ENCODE measurements at places on chromosomes 2 and 18.

- no peaks in the 10 kb centered on the region for H3K4me1 ChIP-seq
- H3K27ac ChIP-seq: no peak overlapping the region
- no peaks in the 10 kb centered on the region for H3K27me3 ChIP-seq
- no peak overlapping the region for H3K4me3 ChIP-seq
- no peaks in the 10 kb centered on the region for H3K36me3 ChIP-seq
Measured at GRCh38 chr2:45248214-45248613, 239.0 kb upstream of the SIX2 start.

- no peak overlapping the region for H3K27ac ChIP-seq
- H3K4me3 ChIP-seq: no peak overlapping the region
- DNase-seq: no peak
- no peaks in the 10 kb centered on the region for H3K4me1 ChIP-seq
Measured at GRCh38 chr2:72980535-72981217, 63.4 kb downstream of the EMX1 start.

- no peak overlapping the region for H3K27ac ChIP-seq
- H3K4me3 ChIP-seq: no peak overlapping the region
- no peaks in the 10 kb centered on the region for H3K27me3 ChIP-seq
- no peak for DNase-seq
Measured at GRCh38 chr18:46212398-46212797, 108.2 kb downstream of the HAUS1 start.

DNA sequence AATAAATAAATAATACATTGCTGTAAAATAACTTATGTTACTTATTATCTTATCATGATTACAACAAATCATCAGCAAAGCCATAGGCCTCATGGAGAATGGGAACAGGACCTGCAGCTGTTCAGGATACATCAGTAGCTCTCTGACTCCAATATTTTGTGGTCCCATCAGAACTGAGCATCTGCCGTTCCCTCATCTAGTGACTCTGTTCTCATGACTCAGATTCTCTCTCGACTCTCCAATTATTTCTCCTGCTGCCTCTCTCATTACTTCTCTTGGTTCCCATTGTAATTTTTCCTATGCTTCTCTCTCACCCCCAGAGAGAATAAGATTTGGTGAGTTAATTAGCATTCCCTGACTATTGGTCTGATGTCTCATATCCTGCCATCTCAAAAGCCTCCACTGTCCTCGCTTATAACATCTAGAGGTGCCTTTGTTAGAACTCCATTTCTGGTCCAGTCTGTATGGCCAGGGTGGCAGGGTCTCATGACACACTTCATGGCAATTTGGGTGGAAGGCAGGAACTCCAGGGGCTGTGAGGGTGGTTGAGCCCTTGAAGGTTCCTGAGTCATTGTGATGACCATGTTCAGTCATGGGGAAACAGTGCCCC lies 78.0 kb upstream of the TANC1 start:
- H3K4me3 ChIP-seq: no peak overlapping the region
- no peak for DNase-seq
- no peak overlapping the region for H3K27ac ChIP-seq
- no peaks in the 10 kb centered on the region for H3K27me3 ChIP-seq
- no peaks in the 10 kb centered on the region for H3K4me1 ChIP-seq

DNA sequence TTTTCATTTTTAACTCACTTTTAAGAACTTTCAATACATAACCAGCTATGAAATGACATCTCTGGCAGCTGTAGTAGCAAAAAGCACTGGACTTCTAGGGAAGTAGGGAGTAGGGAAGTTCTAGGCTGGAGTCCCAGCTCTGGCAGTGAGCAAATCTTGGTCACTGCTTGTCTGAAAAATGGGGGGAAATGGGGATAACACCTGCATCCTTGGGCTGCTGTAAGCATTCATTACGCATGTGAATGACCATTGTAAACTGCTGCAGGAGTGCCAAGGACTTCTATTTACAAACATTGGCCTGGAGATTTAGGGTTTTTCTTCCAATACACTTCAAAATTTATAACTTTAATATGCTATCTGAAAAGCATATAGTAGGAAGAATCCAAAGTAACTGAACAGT lies 972 bp upstream of the MPP4 start:
- no peak for DNase-seq
- H3K36me3 ChIP-seq: no peaks in the 10 kb centered on the region
- H3K27me3 ChIP-seq: no peaks in the 10 kb centered on the region
- no peak overlapping the region for H3K27ac ChIP-seq

DNA sequence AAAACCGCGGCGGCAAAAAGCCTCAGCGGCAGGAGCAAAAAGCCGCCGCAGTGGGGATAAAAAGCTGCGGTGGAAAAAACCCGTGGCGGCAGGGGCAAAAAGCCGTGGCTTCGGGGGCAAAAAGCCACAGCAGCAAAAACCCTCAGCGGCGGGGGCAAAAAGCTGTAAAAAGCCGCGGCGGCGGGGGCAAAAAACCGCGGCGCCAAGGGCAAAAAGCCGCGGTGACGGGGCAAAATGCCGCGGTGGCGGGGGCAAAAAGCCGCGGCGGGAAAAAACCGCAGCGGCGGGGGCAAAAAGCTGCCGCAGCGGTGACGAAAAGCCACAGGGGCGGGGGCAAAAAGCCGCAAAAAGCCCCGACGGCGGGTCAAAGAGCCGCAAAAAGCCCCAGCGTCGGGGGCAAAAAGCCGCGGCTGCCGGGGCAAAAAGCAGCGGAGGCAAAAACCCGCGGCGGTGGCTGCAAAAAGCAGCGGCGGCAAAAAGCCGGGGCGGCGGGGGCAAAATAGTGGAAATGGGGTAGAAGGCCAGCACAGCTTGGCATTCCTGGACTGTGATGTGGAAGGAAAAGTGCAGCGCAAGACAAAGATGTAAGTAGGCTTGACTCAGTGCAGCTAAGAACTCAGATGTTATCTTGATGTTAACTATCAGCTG lies 151.8 kb downstream of the ANKRD30BL start:
- no peaks in the 10 kb centered on the region for H3K4me1 ChIP-seq
- no peaks in the 10 kb centered on the region for H3K27me3 ChIP-seq
- no peak overlapping the region for H3K27ac ChIP-seq

- H3K27me3 ChIP-seq: no peaks in the 10 kb centered on the region
- H3K27ac ChIP-seq: no peak overlapping the region
- no peaks in the 10 kb centered on the region for H3K36me3 ChIP-seq
- no peak overlapping the region for H3K4me3 ChIP-seq
- H3K4me1 ChIP-seq: peaks cover under 1% of the 10 kb centered on the region
Measured at GRCh38 chr2:54083445-54083844, 32.0 kb upstream of the ACYP2 start.

DNA sequence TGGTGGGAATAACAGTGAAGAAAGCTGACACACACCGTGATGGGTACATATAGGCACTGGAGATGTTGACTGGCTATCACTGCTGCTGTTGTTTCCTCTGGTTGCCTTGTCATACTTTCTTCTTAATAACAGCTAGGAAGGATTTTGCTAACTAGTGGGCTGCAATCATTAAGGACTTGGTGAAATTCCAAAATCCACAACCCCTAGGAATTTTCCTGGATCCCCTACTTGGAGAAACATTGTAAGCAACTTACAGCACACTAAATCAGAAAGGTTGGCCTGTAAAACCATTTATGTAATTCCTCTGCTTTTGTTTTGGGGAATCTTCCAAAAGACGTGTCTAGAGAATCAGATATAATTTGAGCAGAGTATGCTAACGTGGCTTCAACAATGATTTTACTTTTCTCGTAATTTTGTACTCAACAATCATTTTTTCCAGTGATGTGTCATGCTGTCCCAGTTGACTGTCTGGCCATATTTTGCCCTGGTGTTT lies 8.0 kb upstream of the COL3A1 start:
- no peak overlapping the region for H3K4me3 ChIP-seq
- H3K27me3 ChIP-seq: no peaks in the 10 kb centered on the region
- no peaks in the 10 kb centered on the region for H3K36me3 ChIP-seq
- H3K27ac ChIP-seq: peak overlapping the region; percentile 2
- peaks cover 5% of the 10 kb centered on the region for H3K4me1 ChIP-seq

DNA sequence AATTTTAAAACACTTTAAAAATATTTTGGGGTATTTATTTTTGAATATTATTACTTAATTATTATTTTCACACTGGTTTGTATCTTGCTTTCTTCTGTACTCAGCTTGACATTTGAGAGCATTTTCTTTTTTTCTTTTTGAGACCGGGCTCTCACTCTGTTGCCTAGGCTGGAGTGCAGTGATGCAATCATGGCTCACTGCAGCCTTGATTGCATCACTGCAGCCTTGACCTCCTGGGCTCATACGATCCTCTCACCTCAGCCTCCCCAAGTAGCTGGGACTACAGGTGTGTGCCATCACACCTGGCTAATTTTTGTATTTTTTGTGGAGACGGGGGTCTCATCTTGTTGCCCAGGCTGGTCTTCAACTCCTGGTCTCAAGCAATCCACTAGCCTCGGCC lies 79.9 kb upstream of the DLX2 start:
- no peak for DNase-seq
- no peak overlapping the region for H3K27ac ChIP-seq
- no peak overlapping the region for H3K4me3 ChIP-seq
- no peaks in the 10 kb centered on the region for H3K4me1 ChIP-seq
- H3K36me3 ChIP-seq: no peaks in the 10 kb centered on the region
- H3K27me3 ChIP-seq: no peaks in the 10 kb centered on the region

GRCh38 chr2:57444752-57445430 lies 601.7 kb upstream of the VRK2 start:
- no peak overlapping the region for H3K27ac ChIP-seq
- no peak overlapping the region for H3K4me3 ChIP-seq
- no peak for DNase-seq
- H3K36me3 ChIP-seq: no peaks in the 10 kb centered on the region
- no peaks in the 10 kb centered on the region for H3K4me1 ChIP-seq

GRCh38 chr18:10661317-10661716 lies 135.5 kb downstream of the NAPG start:
- DNase-seq: no peak
- no peaks in the 10 kb centered on the region for H3K36me3 ChIP-seq
- no peaks in the 10 kb centered on the region for H3K27me3 ChIP-seq
- H3K27ac ChIP-seq: no peak overlapping the region

DNA sequence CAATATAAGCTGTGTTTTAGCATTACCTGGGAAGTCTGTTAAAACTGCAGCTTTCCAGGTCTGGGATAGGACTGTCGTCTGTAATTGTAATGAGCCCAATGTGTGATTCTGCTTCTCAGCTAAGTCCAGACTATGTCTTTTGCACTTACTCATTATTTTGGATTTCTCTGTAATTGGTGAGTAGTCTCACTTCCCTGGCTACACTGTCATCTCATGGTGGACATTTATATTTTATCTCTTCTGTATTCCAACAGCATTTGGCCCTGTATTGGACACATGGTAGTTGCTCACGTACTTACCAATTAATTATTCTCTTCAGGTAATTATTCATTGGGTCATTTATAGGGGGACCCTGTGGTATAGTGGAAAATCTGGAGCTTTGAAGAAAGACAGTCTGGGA lies 28.0 kb downstream of the LHCGR start:
- DNase-seq: no peak
- H3K27me3 ChIP-seq: no peaks in the 10 kb centered on the region
- H3K36me3 ChIP-seq: no peaks in the 10 kb centered on the region
- H3K4me1 ChIP-seq: no peaks in the 10 kb centered on the region

DNA sequence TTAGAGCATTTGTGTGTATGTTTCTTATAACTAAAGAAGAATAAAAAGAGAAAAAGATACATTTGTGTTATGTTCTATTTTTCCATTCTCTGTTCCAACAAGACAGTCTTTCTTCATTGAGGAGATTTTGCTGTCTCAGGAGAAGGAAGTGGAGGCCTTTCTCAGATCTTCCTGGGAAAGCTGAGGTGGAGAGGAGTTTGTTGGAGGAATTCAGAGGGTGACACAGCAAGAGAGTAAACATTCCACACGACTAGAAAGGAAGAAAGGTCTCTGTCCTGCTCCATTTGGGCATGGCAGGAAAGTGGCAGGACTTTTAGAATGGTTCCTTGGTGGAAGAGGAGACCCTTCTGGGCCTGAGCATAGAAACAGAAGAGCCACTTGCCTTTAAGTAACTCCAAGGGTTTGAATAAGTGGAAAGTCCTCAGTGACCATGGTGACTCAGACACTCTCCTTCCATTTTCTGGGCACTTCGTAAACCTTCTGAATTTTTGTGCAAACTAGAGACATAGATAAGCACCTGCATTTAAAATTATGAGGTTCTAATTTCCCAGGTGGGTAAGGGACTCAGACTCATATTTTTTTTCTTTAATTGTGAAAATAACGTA lies 52.3 kb upstream of the COL5A2 start:
- DNase-seq: no peak
- H3K4me1 ChIP-seq: no peaks in the 10 kb centered on the region
- no peak overlapping the region for H3K4me3 ChIP-seq
- H3K27ac ChIP-seq: no peak overlapping the region
